Anterior cingulate cortex (tissue), 58 donors: ENCODE measurements at places on chromosomes 16 and 17.

DNA sequence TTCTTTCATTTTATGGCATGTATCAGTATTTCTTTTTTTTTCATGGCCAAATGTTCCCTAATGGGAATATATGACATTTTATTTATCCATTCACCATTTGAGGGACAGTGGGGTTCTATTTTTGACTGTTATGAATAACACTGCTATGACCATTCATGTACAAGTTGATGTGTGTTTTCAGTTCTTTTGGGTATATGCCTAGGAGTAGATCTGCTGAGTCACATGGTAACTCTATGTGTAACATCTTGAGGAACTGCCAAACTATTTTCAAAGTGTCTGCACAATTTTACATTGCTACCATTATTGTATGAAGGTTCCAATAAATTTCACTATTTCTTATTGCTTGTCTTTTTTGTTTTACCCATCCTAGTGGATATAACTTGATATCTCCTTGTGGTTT lies 223.0 kb downstream of the TANC2 start:
- no peak for DNase-seq

GRCh38 chr16:9903-10665 lies 43.3 kb downstream of the POLR3K start:
- no peak for DNase-seq

- no peak for DNase-seq
These were observed 711.1 kb upstream of the SOX9 start for GRCh38 chr17:71409712-71410111.

DNA sequence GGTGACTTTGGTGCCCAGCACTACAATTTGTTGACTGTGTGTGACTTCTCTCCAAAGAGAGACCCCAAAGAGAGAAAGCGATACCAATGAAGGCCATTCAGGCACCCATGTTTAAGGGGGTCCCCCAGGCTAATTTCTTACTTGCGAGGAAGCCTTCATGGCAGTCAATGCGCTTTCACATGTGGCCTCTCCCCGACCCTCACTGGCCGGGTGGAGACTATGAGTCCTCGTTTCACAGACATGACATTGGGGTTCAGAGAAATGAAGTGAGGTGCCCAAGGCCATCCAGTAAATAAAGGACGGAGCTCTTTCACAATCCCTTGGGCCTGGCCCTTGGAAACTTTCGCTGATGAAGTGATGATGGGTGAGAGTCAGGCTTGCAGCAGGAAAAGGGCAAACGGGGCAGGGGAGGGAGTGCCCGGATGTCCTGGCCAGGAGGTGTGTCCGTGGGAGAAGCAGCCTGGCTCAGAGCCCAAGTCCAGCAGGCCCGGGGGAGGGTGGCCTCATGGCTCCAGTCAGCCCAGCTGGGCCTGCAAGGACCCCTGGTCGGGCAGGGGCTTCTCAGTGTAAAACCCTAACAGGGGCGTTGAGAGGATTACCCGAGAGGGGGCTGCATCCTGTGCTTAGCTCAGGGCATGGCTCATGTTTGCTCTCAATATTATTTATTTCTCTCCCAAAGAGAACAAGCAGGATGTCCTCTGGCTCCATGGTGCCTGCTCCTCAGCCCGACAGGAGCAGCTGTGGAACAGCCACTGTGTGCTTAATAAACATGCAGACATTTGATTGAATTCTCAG lies 14.7 kb downstream of the TBX2 start:
- DNase-seq, result no peak

DNA sequence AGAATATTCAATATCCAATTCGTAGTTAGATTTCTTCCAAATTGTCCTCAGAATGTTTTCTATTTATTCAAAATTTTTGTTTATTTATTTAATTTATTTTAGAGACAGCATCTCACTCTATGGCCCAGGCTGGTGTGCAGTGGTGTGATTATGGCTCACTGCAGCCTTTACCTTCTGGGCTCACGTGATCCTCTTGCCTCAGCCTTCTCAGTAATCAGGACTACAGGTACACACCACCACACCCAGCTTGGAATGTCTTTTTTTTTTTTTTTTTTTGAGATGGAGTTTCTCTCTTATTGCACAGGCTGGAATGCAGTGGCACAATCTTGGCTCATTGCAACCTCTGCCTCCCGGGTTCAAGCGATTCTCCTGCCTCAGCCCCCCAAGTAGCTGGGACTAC lies 3.5 kb upstream of the DRG2 start:
- no peak for DNase-seq

- no peak for DNase-seq
These were observed 19.8 kb downstream of the NUBP1 start for GRCh38 chr16:10763456-10763855.

DNA sequence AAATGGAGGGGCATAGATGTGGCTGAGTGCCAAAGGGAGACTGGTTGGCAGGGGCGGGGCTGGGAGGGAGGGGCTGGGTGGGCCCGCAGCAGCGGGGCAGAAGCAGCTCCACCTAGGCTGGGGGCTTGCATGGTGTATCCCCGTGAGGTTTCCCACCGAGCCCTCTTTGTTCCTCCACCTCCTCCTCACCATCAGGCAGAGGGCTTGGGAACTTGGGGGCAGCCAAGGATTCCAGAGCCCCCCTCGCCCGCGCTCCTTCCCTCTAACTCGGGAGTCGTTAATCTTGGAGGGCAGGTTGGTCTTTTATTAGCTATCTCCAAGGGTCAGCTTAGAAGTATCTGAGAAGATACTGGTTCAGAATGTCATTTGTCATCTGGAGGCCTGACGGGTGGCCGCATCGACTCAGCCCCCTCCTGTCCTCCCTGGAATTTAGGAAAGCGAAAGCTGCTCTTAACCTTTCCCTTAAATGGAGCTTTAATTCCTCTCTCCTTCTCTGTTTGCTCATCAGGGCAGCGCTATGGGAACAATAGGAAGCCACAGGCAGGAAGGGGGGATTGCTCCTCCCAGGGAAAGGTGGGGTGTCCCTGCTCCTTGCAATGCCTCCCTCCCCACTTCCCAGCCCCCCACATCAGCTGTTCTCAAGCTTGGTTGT lies 274.3 kb upstream of the XYLT1 start:
- no peak for DNase-seq

DNA sequence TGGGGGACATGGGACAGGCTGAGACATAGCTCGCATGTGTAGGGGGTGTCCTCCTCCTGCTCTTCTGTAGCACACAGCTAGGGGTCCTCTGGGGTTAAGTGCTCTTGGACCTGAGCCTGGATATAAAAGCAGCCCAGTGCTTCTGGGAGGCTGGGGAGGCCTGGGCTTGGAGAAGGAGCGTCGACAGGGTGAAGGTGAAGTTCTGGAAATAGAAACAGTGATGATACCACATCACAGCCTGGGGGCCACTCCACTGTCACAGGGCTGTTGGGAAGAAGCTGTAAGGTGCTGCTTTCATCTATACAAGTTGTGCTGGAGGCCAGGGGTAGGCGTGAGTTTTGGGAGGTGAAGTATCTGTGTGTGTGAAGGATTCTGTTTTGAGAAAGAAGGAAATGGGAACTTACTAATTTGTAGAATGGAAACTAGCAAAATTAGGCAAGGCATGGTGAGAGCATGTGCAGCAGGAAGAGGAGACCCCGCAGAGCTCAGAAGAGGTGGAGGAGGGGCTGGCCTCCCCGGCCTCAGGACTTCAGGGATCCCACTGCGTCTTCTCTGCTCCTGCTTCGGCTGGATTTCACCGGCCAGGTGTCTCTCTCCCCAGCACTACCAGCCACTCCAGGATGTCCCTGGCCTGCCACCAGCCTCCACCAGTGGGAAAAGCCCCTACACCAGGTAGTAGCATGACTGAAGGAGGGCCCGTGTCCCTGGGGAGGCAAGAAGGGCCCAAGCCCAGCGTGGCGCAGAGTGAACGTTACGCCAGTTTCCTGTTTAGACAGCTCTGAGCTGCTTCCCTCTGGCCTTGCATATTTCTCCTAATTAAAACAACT lies 19.4 kb downstream of the PLCG2 start:
- no peak for DNase-seq

- DNase-seq, result no peak
These were observed 35.1 kb downstream of the MFSD11 start for GRCh38 chr17:76772842-76773525.

DNA sequence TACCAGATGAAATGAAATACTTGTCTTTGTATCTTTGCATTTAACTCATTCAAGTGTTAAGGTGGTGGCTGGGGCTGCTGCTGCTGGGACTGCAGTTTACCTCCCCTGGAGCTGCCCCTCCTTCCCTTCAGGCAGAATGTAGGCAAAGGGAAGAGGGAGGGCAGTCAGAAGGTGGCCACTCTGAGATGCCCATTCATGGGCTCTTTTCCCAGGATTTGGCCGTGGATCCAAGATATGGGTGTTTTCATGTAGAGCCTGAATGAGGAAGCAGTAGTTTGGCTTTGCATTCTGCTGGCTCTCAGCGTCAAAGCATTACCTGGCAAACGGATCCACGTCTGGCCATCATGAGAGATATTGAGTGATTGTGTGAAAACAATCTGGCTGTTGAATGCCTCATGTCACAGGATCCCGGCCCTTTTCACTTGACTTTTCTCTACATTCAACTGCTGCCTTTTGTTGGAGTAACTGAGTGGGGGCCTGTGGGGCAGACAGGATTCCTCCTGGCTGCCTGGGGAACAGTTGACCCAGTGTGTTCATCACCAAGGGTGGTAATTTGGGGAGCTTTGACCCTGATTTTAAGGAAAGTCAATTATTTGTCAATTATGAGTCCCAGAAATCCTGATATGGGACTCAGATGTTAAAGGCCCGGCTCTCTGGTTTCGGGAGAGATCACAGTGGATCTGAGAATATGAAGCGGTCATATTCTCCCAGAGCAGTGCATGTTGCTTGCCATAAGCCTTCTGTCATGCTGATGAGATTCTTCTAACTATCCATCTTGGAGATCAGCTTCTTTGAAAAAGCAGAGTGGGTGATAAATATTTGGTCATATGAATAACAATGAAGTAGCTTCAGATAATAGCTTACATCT lies 236.8 kb downstream of the IRX3 start:
- DNase-seq, result no peak

DNA sequence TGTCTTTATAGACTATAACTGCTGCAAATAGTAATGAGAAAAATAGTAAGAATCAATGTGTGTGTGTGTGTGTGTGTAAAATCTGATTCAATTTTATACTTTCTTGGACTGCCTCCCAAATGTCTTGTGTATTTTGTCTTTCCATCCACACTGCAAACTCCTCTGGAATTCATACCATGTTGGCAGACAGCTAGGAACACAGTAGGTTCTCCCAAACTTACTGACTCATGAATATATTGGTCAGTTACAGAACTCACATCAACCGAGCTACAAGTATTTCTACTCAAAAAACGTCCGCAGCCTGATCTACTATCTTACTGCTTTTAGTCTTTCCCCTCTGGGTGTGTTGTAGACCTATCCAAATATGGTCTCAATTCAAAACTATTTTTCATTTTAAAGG lies 542.7 kb upstream of the PSMD7 start:
- no peak for DNase-seq

DNA sequence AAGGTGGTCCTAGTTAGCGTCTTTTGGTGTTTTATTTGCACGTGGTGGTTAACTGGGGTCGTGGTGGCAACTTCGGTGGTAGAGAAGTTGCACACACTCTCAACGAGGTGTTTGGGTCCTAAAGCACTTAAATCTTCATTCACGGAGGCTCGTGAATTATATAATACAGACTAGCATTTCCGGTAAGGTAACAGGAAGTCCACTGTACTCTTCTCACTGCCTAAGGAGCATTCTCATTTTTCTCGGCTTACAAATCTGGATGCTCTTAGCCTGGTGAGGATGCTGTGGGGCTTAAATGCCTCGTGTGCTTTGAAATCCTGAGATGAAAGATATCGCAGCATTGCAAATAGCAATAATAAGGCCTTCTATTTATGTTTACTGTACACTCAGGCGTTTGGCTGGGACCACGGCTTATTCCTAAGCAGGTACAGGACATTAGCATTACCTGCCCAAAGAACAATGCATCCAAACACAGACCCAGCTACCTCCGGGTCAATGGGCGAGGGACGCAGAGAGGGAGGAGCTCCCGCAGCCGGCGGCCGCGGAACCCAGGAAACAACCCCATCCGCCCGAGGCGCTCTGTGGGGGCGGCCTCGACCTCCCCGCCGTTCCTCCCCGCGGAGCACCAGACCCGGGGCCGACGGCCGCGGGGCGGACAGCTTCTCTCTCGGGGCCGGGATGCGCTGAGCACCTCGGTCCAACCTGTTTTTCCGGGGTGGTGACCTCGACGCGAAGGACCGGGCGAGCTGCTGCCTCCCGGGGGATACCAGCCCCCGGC lies 856 bp downstream of the DNAJA2 start:
- no peak for DNase-seq

DNA sequence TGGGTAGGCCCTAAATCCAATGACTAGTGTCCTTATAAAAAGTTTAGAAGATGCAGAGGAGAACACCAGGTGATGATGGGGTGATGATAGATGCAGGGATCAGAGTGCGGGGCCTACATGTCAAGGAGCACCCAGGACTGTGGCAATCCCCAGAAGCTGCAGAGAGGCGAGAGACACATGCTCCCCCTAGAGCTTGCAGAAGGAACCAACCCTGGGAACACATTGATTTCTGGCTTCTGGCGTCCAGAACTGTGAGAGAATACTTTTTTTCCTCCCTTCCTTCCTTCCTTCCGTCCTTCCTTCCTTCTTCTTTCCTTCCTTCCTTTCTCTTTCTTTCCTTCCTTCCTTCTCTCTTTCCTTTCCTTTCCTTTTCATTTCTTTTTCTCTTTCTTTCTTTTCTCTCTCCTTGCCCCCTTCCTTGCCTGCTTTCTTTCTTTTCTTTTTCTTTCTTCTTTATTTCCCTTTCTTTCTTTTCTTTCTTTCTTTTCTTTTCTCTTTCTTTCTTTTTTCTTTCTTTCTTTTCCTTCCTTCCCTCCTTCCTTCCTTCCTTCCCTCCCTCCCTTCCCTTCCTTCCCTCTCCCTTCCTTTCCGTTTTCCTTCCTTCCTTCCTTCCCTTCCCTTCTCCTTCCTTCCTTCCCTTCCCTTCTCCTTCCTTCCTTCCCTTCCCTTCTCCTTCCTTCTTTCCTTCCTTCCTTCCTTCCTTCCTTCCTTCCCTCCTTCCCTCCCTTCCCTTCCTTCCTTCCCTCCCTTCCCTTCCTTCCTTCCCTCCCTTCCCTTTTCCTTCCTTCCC lies 134.3 kb downstream of the HAPSTR1 start:
- DNase-seq, result peak; percentile 16

GRCh38 chr17:5819396-5819795 lies 235.1 kb upstream of the NLRP1 start:
- DNase-seq, result no peak

GRCh38 chr16:86982912-86983311 lies 334.3 kb downstream of the C16orf95 start:
- no peak for DNase-seq

DNA sequence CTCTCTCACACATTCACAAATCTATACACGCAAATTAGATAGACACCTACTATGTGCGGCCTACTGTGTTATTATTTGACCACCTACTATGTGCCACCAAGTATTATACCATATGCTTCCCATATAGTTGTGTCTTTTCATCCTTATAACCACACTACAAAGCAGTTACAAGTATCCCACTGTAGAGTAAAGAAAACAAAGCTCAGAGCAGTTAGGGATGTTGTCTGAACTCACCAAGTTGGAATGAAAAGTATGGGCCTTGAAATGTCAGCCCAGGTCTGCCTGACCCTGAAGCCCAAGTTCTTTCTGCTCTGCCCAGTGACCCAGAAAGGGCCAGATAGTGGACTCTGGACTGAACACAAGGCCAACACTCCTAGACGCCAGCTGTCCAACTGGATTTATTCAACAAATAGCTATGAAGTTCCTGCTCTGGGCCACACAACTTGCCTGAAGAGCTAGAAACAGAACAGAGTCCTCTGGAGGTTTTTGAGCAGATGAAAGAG lies 8.5 kb downstream of the KRT37 start:
- DNase-seq, result no peak

GRCh38 chr17:13825526-13826040 lies 223.9 kb upstream of the HS3ST3A1 start:
- no peak for DNase-seq
